HepG2 (cell line): ENCODE measurements at places on chromosomes 7 and 10.

GRCh38 chr7:64665980-64666662 lies at the start of gene ZNF107:
Gene ZNF107, plus strand, starts transcription at chr7:64666133. Its CDS starts 150 bp downstream, at chr7:64666283.
- peak; percentile 92 for DNase-seq

DNA sequence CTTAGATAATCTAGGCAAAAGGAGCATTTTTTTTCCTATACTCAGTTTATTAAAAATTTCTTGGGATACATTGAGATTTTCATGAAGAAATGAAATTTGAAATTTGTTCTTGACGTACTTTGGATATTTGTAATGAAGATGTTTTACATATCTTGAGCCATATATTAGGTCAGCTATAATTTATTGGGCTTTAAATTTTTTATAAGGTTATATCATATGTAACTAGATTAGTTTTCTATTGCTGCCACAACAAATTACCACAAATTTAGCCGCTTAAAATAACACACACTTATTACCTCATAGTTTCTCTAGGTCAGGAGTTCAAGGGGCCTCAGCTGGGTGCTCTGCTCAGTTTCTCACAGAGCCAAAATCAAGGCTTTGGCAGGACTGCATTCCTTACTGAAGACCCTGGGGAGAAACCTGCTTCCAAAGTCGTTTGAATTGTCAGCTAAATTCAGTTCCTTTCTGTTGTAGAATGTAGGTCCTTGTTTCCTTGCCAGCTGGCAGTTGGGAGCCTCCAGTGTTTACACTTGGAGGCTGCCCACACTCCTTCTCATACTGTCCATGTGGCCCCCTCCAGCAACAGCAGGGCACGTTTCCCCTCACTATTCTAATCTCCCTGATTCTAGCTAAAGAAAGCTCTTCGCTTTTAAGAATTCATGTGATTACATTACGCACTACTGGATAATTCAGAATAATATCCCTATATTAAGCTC lies 42.6 kb upstream of the DNAH11 start:
- no peak for DNase-seq

DNA sequence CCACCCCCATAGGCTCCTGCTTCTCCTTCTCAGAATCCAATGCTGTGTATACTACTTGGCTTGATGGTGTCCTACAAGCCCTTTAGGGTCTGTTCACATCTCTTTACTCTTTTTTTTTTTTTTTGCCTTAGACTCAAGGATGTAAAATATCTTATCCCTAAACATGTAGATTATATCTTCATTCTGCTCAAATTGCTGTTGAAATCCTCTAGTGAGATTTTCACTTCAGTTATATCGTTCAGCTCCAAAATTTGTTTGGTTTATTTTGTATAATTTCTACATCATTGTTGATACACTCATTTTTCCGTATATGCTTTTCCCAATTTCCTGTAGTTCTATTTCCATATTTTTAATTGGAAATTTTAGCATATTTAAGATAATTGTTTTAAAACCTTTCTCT lies 1.8 kb upstream of the AKR1C3 start:
- DNase-seq, result no peak

DNA sequence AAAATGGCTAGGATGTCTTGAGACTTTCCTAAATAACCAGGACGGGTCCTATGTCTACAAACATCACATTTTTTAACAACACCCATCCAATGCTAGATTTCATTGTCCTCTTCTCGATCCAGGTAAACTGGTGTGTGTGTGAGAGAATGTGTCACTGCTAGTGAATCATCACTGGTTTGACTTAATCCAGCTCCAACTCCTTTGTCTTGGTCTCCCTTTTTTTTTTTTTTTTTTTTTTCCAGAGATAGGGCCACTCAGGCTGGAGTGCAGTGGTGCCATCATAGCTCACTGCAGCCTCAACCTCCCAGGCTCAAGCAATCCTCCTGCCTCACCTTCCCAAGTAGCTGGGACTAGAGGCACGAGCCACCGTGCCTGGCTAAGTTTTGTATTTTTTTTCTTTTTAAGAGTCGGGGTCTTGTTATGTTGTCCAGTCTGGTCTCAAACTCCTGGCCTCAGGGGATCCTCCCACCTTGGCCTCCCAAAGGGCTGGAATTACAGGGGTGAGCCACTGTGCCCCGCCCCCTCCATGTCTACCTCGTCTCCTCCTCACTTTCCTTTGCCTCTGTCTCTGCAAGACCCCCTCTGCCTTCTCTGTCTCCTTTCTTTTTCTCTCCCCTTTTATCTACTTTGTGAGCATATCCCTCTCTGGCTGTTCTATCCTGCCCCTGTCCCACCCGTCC lies 2.2 kb upstream of the UFSP1 start:
- DNase-seq, result no peak

- DNase-seq, result no peak
These were observed 218.0 kb upstream of the IGFBP3 start for GRCh38 chr7:46139079-46139478.

GRCh38 chr7:68258609-68259008 lies 1262.0 kb downstream of the TYW1 start:
- DNase-seq, result no peak
